ENCODE measurements at places on chromosomes 2 and 18. TPM values are rescaled to one million over a fixed set of nuclear protein-coding genes. Genes with fewer than 3 reads are reported as not detected.

The COL3A1 gene
- not detected for total RNA-seq

The OSBPL1A gene
- total RNA-seq = 2.8 TPM

The TCF7L1 gene
- 0.06 TPM for total RNA-seq

The NEDD4L gene
- 14.4 TPM for total RNA-seq

The SLC9A4 gene
- not detected for total RNA-seq

GRCh38 chr2:223768179-223768578, 69.2 kb downstream of the AP1S3 start:
- DNase-seq = no peak
- H3K4me3 ChIP-seq = no peak overlapping the region
- H3K27me3 ChIP-seq = no peaks in the 10 kb centered on the region
- H3K36me3 ChIP-seq = peaks cover 15% of the 10 kb centered on the region
- peaks cover 1% of the 10 kb centered on the region for H3K4me1 ChIP-seq

DNA sequence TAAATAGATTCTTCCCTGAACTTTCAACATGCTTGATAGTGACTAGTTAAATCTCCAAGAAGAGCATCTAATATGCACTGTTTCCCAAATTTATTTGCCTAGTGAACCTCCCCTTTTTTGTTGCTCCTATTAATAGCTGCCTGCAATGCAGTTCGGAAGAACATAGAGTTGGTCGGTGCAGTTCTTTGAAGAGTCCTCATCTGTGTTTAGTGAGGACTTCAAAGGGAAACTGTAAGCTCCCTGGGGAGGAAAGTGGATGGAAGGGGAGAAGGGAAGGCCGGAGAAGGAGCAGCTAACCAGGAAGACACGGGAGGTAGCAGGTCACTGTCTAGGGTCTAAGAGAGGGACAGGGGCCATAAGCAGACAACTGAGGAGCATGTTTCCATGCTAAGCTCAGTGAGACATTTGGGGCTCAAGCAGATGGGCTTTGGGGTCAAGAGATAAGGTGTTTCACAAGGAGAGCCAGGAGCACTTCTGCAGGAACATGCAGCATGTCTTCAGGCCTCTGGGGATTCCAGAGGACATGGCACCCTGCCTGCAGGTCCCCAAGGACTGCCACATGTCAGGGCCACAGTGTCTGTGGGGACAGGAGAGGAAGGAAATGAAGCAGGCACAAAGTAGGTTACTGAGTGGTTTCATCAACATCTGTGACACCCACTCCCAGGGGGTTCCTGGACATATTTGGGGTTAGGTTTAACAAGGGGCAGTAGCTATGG, 48.7 kb upstream of the ANXA4 start:
- peaks cover 3% of the 10 kb centered on the region for H3K36me3 ChIP-seq
- H3K27me3 ChIP-seq = no peaks in the 10 kb centered on the region
- H3K4me1 ChIP-seq = peaks cover 84% of the 10 kb centered on the region
- peak overlapping the region; percentile 37 for H3K4me3 ChIP-seq

DNA sequence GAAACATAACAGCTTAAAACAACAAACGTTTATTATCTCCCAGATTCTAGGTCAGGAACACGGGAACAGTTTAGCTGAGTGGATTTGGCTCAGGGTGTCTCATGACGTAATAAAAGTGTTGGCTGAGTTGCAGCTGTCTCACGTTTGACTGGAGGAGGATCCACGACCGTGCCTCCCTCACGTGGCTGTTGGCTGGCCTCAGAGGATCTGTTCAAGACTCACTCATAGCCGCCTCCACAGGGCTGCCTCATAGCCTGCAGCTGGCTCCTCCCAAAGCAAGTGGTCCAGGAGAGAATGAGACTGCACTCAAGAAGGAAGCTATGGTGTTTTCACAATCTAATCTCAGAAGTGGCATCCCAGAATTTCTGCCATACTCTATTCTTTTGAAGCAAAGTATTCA, 167.1 kb downstream of the RPRM start:
- no peaks in the 10 kb centered on the region for H3K27me3 ChIP-seq
- DNase-seq = no peak
- H3K27ac ChIP-seq = no peak overlapping the region
- no peaks in the 10 kb centered on the region for H3K36me3 ChIP-seq
- no peak overlapping the region for H3K4me3 ChIP-seq
- H3K4me1 ChIP-seq = no peaks in the 10 kb centered on the region

DNA sequence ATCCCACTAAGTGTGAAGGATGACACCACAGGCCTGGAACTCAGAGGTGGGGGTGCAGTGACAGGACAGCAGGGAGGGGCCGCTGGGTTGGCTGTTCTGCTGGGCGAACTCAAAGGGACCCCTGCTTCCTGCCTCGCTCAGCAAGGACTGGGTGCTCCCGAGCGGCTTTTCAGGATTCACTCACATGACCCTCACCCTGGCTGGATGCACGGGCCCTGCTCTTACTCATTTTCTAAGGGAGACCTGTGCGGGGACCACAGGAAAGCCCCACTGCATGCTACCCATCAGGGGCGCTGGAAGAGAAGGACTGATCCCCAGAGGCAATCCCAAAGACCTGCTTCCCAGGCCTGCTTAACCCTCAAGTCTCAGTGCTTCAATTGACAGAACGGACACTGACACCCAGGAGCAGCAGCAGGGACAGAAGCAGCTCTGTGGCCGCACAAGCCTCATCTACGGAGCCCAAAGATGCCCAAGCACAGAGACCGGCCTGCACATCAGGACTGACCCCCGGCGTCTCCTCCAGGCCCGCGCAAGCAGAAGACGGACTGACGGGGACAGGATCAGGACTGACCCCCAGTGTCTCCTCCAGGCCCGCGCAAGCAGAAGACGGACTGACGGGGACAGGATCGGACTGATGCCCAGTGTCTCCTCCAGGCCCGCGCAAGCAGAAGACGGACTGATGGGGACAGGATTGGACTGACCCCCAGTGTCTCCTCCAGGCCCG, 29.6 kb downstream of the THAP4 start:
- no peaks in the 10 kb centered on the region for H3K27me3 ChIP-seq
- H3K4me3 ChIP-seq = no peak overlapping the region
- peaks cover 15% of the 10 kb centered on the region for H3K4me1 ChIP-seq
- DNase-seq = no peak

DNA sequence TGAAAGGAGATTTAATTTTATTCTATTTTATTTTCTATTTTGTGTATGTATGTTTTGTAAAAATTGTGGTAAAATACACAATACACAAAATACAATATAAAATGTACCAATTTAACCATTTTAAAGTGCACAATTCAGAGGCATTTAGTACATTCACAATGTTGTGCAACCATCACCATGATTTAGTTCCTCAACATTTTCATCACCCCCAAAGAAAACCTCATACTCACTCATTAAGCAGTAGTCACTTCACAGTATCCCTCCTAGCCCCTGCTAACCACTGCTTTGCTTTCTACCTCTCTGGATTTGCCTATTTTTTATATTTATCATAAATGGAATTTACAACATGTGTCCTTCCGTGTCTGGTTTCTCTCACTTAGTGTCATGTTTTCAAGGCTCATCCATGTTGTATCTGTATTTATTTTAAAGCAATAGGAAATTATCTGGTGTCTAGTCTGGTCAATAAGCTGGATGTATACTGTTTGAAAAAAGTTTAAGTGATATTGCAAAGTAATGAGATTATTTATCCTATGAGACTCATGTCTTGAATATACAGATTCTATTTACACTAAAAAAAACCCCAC, 77.9 kb upstream of the GLS start:
- peaks cover 4% of the 10 kb centered on the region for H3K4me1 ChIP-seq
- no peak overlapping the region for H3K4me3 ChIP-seq
- H3K36me3 ChIP-seq = no peaks in the 10 kb centered on the region
- no peak overlapping the region for H3K27ac ChIP-seq
- DNase-seq = no peak

DNA sequence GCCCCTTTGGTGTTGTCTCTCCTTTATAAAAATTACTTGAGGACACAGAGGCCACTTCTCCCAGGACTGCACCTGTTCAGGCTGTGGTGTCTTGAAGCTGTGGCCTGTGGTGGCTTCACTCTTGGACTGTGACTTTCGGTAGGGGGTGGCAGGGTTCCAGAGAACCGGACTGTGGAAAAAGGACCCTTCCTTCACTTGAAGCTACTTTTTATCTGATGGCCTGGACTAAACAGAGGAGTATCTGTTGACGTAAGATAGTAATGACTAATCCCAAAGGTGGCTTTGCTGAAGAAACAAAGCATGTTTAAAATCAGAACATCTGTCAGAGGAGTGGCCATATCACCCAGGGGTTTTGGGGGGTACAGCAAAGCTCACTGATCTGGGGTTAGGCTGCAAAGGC, 60.8 kb downstream of the CENPO start:
- DNase-seq = no peak
- H3K36me3 ChIP-seq = peaks cover 25% of the 10 kb centered on the region
- H3K27ac ChIP-seq = no peak overlapping the region
- H3K4me1 ChIP-seq = no peaks in the 10 kb centered on the region

- peaks cover 13% of the 10 kb centered on the region for H3K27me3 ChIP-seq
- no peak overlapping the region for H3K4me3 ChIP-seq
Observed at GRCh38 chr2:5479265-5479928, 212.8 kb upstream of the SOX11 start.

DNA sequence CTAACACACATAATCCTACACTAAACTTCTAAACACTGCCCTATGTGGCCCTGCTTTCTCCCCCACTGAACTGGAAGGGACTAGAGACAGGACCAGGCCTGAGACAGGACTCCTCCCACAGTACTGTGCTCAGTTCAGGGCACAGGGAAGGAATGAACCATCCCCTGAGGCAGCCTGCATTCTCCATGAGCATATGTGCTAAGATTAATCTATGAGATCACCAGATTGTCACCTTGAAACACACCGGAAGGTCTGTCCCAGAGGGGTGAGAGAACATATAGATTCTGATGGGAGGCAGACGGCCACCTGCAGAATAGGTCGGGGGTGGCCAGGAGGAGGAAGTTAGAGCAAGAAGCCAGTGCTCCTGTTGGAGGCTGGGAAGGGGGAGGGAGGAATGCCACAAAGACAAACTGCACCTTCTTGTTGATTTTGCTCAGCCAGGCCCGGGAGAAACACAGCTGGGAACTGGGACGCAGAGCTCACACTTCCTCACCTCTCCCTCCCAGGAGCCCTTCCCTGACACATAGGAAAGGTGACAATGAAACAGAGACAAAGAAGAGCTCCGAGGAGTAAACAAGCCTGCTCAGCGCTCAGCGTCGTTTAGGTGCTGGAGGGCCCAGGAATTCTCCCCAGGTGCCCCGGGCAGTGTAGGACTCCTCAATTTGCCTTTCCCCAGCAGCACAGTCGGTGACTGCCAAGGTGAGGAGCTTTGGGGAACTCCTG, 52.1 kb downstream of the ZBTB7C start:
- no peaks in the 10 kb centered on the region for H3K27me3 ChIP-seq
- no peak for DNase-seq
- H3K4me3 ChIP-seq = no peak overlapping the region
- no peak overlapping the region for H3K27ac ChIP-seq
- no peaks in the 10 kb centered on the region for H3K4me1 ChIP-seq

DNA sequence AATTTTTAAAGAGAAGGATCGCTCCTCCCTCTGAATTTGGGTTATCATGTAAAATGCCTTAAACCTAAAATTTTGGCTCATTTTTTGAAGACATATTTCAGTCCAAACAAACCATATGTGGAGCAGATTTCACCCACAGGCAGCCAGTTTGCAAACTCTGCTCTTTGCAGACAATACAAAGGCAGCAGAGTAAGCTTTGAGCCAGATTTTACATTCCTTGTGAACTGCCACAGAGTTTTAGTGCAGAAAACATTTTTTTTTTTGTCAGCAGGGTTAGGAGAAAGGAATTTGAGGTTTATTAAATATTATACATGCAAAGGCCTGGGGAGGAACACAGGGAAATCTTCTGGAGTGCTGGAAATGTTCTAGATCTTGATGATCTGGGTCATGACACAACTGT, 171.9 kb upstream of the FN1 start:
- no peak overlapping the region for H3K4me3 ChIP-seq
- no peaks in the 10 kb centered on the region for H3K4me1 ChIP-seq
- H3K27me3 ChIP-seq = no peaks in the 10 kb centered on the region
- peaks cover 1% of the 10 kb centered on the region for H3K36me3 ChIP-seq

GRCh38 chr2:96470636-96471035, 34.5 kb downstream of the NEURL3 start:
- no peak overlapping the region for H3K27ac ChIP-seq
- no peak overlapping the region for H3K4me3 ChIP-seq
- peak; percentile 64 for DNase-seq
- no peaks in the 10 kb centered on the region for H3K36me3 ChIP-seq

GRCh38 chr2:1460851-1461418, 47.7 kb downstream of the TPO start:
- no peak overlapping the region for H3K4me3 ChIP-seq
- DNase-seq = no peak

DNA sequence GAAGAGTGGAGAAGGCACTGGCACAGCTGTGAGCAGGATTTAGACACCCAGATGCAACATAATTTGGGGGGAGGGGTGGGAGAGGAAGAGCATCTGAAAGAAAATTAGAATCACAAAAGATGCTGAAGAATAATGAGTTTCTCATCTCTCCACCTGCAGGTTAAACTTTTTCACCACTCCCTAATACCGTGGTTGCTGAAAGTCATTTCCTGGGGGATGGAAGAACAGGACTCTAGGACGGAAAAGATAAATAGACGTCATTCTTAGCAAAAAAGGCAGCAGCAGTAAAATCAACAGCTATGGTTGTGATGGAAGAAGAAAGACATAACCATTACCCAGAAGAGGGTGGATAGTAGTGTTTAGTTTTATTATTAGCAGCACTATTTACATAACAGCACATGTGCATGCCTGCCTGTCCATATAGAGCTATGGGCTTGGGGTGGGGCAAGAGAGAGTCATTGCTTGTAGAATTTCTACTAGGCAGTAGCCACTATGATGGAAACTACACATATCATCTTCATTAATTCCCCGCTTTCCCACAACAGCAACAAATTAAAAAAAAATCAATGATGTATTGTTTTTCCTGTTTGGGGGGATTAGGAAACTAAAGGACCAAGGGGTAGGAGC, 212.2 kb downstream of the TRIB2 start:
- H3K27ac ChIP-seq = no peak overlapping the region
- no peak for DNase-seq
- no peaks in the 10 kb centered on the region for H3K4me1 ChIP-seq
- no peak overlapping the region for H3K4me3 ChIP-seq
- peaks cover 27% of the 10 kb centered on the region for H3K27me3 ChIP-seq
- no peaks in the 10 kb centered on the region for H3K36me3 ChIP-seq

DNA sequence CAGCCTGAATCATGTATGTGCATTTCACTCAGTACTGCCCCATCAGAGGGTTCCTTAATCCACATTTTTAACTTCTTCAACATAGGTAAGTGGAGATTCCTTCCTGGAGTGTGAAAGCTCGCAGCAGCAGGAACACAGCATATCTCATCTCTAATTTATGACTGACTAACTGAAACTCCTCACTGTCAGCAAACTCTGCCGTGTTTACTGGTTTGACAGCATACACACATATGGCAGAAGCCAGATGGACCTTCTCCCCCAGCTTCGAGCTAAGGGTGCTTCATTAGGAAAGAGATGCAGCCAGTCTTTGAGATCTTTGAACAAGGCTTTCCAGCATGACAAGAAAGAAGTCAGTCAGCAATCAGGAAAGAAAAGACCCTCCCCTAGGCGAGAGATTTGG, 200.3 kb upstream of the ACVR2A start:
- H3K27me3 ChIP-seq = no peaks in the 10 kb centered on the region
- H3K27ac ChIP-seq = no peak overlapping the region
- no peak for DNase-seq
- no peaks in the 10 kb centered on the region for H3K4me1 ChIP-seq
- H3K36me3 ChIP-seq = peaks cover 2% of the 10 kb centered on the region

Data from activated naive CD8-positive, alpha-beta T cell treated with anti-CD3 and anti-CD28 coated beads for 36 hours (primary cell).